Midbrain (tissue), 1 donor: ENCODE measurements at places on chromosomes 2 and 18.

DNA sequence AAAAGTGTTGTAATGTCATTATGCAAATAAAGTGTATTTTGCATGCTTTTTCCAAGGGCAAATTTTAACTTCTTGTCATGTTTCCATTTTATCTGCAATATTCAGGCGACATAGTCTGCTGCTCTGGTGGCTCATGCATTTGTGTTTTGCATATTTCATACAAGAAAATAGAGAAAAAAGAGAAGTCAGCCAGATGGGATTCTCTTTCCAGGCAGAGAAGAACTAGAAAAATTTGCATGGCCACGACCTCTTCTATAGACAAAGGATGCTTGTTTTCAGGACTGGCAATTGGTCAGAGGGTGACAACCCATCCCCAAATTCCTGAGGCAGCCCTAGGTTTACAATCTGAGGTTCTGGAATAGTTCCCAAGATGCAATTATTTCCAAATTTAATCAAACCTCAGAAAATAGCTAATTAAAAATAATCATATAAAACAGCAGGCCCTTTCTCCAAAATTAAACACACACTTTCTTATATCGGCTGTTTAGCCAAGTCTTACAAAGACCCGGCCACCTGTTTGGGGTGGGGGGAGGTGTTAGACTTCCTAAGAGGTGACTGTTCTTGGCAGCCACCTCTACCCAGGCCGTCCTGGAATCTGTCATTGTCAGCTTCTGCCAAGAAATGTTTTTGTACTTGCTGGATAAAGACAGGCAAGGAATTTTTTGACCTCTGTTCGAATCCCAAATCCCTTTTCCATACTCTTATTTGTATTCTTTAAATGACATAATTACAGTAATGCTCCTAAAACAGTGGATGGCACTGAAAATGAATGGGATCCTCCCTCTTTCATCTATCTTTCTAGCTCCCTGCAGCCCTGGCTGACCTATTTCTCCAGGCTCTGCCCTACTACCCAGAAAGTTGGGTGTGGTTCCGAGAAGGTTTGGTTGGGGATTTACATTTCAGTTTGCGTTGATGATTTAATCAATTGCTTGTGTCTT, 20.8 kb upstream of the SOS1 start:
- no peak for DNase-seq

DNA sequence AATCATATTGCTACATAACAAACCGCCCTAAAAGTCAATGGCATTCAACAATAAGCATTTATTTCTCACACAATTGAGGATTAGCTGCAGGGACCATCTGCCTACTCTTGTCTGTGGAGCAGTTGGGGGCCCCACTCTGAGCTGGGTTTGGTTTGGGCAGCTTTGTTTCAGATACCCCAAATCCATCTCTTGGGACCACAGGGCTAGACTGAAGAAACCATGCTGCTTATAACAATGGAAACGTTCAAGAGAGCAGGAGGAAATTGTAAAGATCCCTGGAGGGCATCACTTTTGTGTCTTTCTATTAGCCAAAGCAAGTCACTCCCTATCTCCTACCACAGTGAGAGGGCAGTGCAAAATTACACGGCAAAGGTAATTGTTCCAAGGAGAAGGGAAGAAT, 146.5 kb upstream of the MGAT5 start:
- DNase-seq: no peak

DNA sequence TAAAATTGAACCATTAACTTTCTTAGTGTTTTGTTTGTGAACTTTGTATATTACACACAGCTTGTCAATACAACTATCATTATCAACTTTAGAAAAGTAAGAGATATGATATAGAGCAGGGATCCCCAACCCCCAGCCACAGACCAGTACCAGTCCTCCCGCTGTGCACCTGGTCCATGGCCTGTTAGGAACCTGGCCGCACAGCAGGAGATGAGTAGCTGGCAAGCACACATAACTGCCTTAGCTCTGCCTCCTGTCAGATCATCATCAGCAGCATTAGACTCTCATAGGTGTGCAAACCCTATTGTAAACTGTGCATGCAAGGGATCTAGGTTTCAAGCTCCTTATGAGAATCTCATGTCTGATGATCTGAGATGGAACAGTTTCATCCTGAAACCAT, 491.0 kb upstream of the NXPH2 start:
- DNase-seq: no peak

GRCh38 chr2:95300450-95300849, 3.3 kb downstream of the KCNIP3 start:
- DNase-seq: no peak

DNA sequence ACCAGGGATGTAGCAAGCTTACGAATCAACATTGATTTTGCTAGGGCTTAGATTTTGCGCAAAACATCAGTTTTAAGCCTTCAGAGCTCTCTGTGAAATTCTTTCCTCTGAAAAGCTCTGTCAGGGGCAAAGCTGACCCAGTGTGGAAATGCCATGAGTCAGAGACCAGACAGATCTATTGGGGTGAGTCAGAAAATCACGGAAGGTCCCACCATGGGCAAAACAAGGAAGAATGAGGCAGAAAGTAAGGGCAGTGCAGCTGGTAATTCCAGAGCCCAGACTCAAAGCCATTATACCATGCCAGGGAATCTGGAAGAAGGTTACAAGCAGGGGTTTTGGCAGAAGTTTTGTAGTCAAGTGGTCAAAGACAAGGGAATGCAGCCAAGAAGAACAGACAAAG, 256.6 kb upstream of the CTAGE1 start:
- DNase-seq: no peak

DNA sequence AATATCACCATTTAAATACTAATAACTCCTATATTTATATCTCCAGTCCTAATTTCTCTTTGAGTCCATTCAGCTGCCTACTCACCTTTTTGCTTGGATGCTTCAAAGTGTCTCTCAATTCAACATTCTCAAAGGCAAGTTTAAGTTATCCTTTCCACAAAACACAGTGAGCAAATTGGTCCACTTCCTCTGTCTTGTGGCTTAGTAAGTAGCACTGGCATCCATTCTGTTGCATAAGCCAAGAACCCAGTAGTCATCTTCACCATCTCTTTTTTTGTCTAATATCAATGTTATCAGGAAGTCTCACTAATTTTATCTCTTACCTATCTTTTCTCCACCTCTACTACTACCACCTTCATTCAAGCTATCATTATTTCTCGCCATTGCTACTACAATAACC, 27.4 kb upstream of the IL1RL1 start:
- no peak for DNase-seq

DNA sequence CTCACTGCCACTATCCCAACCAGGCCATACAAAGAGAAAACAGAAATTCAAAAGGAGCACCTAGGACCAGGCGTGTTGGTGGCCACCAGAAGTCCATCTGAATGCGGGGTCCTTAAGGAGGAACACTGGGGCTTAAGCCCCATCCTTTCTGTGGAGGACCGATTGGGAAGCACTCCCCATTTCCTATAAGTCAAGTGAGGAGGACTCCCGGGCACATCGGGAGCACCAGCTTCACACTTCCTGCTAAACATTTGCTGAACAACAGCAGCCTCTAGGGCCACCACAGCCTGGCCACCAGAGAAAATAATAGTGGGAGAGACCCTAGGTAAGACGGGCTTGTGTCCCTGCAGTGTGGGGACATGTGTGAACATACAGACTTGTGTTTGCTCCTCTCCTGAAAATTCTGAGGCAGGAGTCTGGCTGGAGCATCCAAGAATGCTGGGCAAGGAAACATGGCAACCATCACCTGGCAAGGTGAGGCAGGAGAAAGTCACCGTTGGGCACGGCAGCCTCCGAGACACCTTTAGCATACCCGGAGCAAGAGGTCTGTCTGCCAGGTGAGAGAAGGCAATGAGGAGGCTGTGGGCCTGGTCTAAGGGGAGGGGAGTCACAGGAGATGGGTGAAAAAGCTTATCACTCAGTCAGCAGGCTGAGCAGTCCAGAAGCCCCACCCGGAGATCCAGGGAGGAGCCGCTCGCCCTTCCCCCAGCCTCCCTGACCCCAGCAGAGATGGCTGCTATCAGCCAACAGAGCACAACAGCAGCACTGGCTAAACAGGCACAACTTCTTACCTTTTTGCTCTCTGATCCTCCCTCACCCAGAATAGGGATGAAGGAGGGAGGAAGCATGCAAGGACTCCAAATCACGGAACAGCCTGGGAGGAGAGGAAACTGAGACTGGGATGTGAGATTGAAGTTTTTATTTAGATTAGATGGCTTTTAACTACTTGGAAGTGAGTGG, 282.3 kb downstream of the EIPR1 start:
- DNase-seq: no peak

- DNase-seq: no peak
These were observed 63.0 kb upstream of the SNTG2 start for GRCh38 chr2:887639-888038.

GRCh38 chr2:3433776-3434400, 54.4 kb downstream of the TRAPPC12 start:
- DNase-seq: no peak

- DNase-seq: no peak
These were observed 257.5 kb downstream of the RND3 start for GRCh38 chr2:150230004-150230403.

DNA sequence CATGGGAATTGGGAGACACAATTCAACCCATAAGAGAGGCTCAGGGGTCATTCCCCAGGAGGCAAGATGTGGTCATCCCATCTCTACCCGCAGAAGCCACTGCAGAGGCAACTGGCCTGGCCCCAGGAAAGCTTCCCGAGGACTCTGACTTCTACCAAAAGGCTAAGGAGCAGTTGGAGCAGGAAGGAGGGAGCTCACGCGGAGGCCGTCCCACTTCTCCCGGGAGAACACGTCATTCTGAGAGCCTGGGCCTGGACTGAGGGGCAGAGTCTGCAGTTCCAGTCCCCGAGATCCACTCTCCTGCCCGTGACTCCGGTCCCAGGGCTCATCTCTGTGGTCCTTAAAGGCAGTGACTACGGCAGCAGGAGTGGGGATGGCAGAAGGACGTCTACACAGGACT, 69.0 kb upstream of the TAF1B start:
- DNase-seq: no peak

DNA sequence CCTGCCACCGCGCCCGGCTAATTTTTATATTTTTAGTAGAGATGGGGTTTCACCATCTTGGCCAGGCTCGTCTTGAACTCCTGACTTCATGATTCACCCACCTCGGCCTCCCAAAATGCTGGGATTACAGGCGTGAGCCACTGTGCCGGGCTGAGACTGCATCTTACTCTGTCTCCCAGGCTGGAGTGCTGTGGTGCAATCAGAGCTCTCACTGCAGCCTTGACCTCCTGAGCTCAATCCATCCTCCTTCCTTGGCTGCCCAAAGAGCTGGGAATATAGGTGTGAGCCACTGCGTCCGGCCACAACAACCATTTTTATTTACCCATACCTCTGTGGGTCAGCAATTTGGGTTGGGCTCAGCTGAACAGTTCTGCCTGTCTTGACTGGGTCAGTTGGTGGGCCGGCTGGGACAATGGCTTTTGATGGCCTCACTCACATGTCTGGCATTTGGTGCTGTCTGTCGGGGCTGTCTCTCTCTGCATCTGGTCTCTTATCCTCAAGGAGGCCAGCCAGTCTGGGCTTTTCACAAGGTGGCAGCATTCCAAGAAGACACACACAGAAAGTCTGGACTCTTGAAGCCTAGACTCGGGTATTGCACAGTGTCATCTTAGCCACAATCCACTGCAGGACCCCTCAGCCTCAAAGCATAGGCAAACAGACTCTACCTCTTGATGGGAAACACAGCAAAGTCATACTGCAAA, 116.8 kb upstream of the GATA6 start:
- no peak for DNase-seq

DNA sequence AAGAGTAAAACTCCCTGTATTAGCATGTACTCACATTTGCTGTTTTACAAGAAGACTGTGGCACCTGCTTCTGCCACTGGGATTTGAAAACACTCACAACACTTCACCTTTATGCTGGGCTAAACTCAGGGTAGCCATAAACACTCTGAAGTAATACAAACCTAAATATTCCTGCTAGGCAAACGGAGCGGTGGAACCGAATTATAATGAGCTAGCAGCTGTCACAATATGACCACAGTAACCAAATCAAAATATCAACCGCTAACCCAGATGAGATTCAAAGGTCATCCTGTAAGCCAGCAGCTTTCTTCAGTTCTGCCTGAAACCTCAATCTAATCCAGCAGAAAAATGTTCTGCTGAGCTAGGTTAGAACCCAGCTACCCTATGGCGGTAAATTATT, 132.1 kb downstream of the TCF4 start:
- DNase-seq: no peak
